ENCODE measurements at places on chromosomes 6 and 20.
A peak's percentile ranks its signal among the peaks of the same experiment; 100 is the strongest.

DNA sequence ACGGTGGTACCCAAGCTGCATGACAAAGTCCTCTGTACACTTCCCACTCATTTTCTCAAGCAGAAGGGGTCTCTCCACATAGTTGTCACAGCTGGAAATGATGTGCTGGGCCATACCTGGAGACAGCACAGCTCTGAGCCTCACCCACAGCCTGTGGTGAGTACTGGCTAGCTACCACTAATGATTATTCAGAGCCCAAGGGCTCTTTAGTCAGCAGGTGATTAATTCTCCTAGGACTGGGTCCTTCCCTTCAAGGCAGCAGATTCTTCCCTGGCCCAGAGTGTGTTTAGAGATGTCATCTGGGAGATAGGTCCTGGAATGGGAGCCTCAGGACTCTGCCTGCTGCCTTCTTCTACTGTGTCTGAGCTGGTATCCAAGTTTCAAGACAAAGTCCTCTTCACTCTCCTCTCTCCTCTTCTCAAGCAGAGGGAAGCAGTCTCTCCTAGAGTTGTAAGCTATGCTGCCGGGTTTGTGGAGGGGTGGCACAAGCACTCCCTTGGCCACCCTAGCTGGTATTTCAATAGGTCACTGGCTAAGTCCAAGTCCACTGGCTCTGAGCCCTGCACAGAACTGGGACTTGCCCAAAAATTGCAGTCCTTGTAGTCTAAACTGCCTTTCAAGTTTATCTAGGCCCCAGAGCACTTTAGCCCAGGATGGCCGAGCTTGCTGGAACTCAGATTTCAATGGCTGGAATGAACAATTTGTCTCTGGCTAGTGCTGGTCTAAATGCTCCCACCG lies 49.8 kb upstream of the VGLL2 start:
- H3K27ac ChIP-seq: no peak overlapping the region
- H3K36me3 ChIP-seq: no peaks in the 10 kb centered on the region

DNA sequence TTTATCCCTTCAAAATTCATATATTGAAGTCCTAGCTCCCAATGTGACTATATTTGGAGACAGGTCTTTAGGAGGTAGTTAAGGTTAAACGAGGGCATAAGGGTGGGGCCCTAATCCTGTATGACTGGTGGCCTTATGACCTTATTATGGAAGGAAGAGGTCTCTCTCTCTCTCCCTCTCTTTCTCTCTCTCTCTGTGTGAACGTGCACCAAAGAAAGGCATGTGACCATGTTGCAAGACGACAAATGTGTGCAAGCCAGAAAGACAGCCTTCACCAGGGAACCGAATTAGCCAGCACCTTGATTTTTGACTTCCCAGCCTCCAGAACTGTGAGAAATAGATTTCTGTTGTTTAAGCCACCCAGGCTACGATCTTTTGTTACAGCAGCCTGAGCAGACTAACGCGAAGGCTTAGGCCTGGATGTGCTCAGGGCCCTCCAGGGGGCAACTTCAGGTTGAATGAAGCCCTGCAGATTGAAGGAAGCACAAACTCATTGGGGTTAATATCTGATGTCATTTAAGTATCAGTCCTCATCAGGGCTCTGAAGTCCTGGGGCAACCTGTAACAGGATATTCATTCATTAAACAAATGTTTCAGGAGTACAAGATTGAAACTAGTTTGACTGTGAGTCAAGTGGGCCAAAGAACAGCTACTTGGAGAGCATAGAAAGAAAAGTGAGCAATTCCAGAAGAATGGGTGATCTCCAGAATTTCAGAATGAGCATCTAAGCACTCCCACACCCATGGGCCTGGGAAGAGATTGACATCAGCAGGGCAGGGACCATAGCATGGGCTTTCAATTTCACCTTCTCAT lies 157.4 kb upstream of the TNFAIP3 start:
- no peaks in the 10 kb centered on the region for H3K36me3 ChIP-seq
- no peaks in the 10 kb centered on the region for H3K27me3 ChIP-seq
- H3K4me3 ChIP-seq: no peak overlapping the region
- no peak for DNase-seq

GRCh38 chr20:32368925-32369324 lies 10.8 kb downstream of the ASXL1 start:
- H3K4me3 ChIP-seq: no peak overlapping the region
- no peaks in the 10 kb centered on the region for H3K36me3 ChIP-seq
- H3K4me1 ChIP-seq: peaks cover 36% of the 10 kb centered on the region
- H3K27me3 ChIP-seq: no peaks in the 10 kb centered on the region
- H3K27ac ChIP-seq: no peak overlapping the region
- DNase-seq: no peak

GRCh38 chr6:148681666-148682065 lies 65.2 kb upstream of the UST start:
- H3K27ac ChIP-seq: no peak overlapping the region
- H3K27me3 ChIP-seq: no peaks in the 10 kb centered on the region
- H3K36me3 ChIP-seq: peaks cover 2% of the 10 kb centered on the region
- H3K4me1 ChIP-seq: no peaks in the 10 kb centered on the region
- no peak for DNase-seq
- no peak overlapping the region for H3K4me3 ChIP-seq

DNA sequence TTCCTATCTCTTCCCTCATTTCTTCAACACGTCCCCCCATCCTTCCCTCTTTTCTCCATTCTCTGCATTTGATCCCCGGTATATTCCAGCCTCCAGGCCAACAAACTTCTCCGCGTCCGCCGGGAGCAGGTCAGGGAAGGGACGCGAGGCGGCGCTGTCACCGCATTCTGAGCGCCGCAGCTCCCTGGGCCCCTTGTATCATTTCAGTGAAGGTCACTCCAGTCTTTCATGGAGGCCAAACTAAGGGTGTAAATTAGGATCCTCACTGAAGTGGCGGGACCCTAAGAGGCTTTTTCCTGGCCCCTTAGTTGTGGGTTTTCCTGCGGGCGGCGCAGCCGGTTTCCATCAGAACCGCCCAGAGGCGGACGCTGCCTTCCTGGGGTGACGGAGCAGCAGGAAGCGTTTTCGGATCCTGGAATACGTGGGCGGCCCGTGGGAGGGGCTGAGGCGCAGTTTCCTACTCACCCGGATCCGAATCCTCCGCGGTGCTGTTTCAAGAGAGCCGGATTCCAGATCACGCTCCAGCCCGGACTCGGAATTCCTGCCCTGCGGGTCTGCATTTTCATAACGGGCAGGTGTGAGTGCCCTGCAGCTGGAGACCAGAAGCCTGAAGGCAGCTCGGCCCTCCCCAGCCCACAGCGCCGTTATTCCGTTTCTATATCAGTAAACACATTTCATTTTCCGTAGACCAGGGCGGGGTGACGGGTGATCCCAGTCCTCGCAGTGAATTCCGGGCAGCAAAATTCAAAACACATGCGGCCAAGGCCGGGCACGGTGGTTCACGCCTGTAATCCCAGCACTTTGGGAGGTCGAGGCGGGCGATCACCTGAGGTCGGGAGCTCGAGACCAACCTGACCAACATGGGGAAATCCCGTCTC lies 3.6 kb upstream of the MICA start:
- H3K4me1 ChIP-seq: peaks cover 50% of the 10 kb centered on the region
- peak; percentile 71 for DNase-seq
- H3K27me3 ChIP-seq: peaks cover 22% of the 10 kb centered on the region
- no peaks in the 10 kb centered on the region for H3K36me3 ChIP-seq
- H3K27ac ChIP-seq: peak overlapping the region; percentile 83
- H3K4me3 ChIP-seq: peak overlapping the region; percentile 85

- no peak for DNase-seq
- H3K4me1 ChIP-seq: no peaks in the 10 kb centered on the region
- H3K36me3 ChIP-seq: peaks cover 2% of the 10 kb centered on the region
- no peak overlapping the region for H3K27ac ChIP-seq
- no peak overlapping the region for H3K4me3 ChIP-seq
Measured at GRCh38 chr6:135086414-135086764, 31.8 kb upstream of the HBS1L start.

DNA sequence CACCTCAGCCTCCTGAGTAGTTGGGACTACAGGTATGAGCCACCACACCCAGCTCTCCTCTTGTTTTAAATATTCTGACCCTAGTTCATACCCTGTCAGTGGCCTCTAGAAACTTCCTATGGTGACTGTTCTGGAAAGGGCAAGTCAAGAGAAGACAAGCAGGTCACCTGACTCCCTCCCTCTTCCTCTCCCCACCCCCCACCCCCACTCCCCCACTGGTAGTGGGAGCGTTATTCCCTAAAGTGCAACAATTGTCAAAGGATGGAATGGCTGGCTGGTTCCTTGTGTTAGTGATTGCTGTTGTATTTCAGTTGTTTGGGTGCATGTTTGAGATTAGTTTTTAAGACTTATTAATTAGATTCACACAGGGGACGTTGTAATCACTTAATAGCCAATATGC lies 136.1 kb downstream of the CARMIL1 start:
- H3K36me3 ChIP-seq: peaks cover 5% of the 10 kb centered on the region
- DNase-seq: no peak
- no peak overlapping the region for H3K4me3 ChIP-seq
- H3K4me1 ChIP-seq: no peaks in the 10 kb centered on the region

DNA sequence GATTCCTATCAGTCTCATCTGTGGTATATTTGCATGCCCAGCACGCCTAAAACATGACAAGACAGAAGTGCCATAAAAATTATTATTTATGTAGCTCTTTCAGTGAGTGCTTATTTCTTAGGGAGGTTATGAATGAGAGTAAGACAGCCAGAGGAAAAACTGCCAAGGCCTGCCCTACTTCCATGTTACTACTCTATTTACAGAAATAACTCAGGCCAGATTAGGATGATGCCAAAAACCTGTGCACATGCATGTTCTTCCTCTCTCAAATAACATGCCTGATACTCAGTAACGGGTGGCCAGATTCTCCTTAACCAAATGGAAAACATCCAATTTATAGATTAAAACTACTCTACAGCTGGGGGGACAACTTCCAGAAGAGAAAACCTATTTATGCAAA lies 45.7 kb downstream of the ILRUN start:
- peaks cover 4% of the 10 kb centered on the region for H3K36me3 ChIP-seq
- DNase-seq: no peak
- no peaks in the 10 kb centered on the region for H3K27me3 ChIP-seq
- peaks cover 6% of the 10 kb centered on the region for H3K4me1 ChIP-seq
- H3K4me3 ChIP-seq: no peak overlapping the region

GRCh38 chr20:41888434-41888833 lies 270.3 kb upstream of the CHD6 start:
- no peak overlapping the region for H3K4me3 ChIP-seq
- H3K36me3 ChIP-seq: no peaks in the 10 kb centered on the region
- H3K4me1 ChIP-seq: peaks cover 10% of the 10 kb centered on the region
- H3K27ac ChIP-seq: no peak overlapping the region

DNA sequence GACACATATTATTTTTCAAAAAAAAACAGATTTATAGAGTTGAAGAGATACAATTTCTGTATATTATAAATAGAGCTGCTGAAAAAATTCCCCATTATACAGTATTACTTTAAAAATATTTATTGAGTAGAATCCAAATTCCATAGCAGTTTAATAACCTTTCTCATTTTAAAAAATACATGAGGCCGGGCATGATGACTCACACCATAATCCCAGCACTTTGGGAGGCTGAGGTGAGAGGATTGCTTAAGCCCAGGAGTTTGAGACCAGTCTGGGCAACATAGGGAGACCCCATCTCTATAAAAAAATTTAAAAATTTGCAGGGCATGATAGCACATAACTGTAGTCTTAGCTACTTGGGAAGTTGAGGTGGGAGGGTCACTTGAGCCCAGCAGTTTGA lies 13.0 kb downstream of the ATRN start:
- H3K27ac ChIP-seq: no peak overlapping the region
- H3K27me3 ChIP-seq: no peaks in the 10 kb centered on the region
- no peaks in the 10 kb centered on the region for H3K4me1 ChIP-seq
- no peak overlapping the region for H3K4me3 ChIP-seq
- DNase-seq: no peak

- H3K4me3 ChIP-seq: no peak overlapping the region
- H3K27ac ChIP-seq: peak overlapping the region; percentile 19
- DNase-seq: no peak
- H3K4me1 ChIP-seq: peaks cover 8% of the 10 kb centered on the region
- no peaks in the 10 kb centered on the region for H3K27me3 ChIP-seq
- peaks cover 18% of the 10 kb centered on the region for H3K36me3 ChIP-seq
Measured at GRCh38 chr20:31788578-31788977, 30.6 kb upstream of the MYLK2 start.

DNA sequence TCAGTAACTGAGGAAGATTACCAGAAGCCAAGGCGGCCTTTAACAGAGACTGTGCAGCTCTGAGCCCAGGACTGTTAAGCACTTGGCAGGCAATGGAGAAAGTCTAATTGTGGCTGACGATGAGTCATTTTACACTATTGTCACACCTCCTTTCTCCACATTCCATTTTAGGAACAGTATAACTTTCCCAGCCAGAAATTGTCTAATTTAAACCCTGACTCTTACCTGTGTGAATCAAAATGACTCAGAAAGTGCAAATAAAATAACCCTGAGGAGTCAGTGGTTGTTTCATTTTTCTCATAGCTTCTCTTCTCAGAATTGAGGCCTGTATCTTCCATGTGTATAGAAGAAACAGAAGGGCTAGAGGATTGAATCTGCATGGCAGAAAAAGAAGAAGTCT lies 40.0 kb upstream of the OPN5 start:
- H3K4me1 ChIP-seq: no peaks in the 10 kb centered on the region
- no peak for DNase-seq
- no peak overlapping the region for H3K4me3 ChIP-seq
- H3K27me3 ChIP-seq: no peaks in the 10 kb centered on the region
- H3K27ac ChIP-seq: no peak overlapping the region

- peaks cover 2% of the 10 kb centered on the region for H3K36me3 ChIP-seq
- DNase-seq: no peak
- no peak overlapping the region for H3K27ac ChIP-seq
- peaks cover 8% of the 10 kb centered on the region for H3K4me1 ChIP-seq
- peaks cover 86% of the 10 kb centered on the region for H3K27me3 ChIP-seq
- peak overlapping the region; percentile 76 for H3K4me3 ChIP-seq
Measured at GRCh38 chr20:21395666-21396598, 1.4 kb downstream of the NKX2-4 start.

DNA sequence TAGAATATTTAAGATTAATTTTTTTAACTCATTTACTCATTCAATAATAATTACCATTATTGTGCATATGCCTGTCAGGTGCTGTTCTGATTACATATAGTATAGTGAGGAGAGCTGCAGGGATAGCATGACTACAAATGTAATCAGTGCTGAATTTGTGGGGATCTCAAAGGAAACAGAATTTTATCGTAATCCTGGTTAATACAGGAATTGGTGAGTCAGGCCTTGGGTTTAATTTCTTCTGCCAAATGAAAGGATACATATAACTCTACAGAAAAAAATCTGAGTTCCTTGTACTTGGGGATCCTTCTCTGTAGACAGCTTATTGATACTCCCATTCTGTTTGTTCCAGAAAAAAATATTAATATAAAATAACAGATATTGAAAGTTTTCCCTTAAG lies 297.2 kb downstream of the GJA1 start:
- H3K27me3 ChIP-seq: no peaks in the 10 kb centered on the region
- H3K4me1 ChIP-seq: no peaks in the 10 kb centered on the region
- H3K36me3 ChIP-seq: peaks cover 2% of the 10 kb centered on the region
- no peak overlapping the region for H3K27ac ChIP-seq
- no peak overlapping the region for H3K4me3 ChIP-seq

GRCh38 chr6:5472571-5472970 lies 211.3 kb downstream of the FARS2 start:
- H3K36me3 ChIP-seq: no peaks in the 10 kb centered on the region
- no peak overlapping the region for H3K27ac ChIP-seq
- H3K27me3 ChIP-seq: no peaks in the 10 kb centered on the region
- DNase-seq: no peak
- peaks cover 9% of the 10 kb centered on the region for H3K4me1 ChIP-seq
- no peak overlapping the region for H3K4me3 ChIP-seq

All from neural crest cell (in vitro differentiated cells).